NCI-H2081 treated with DMSO at 0.1 percent for 48 hours (cell line): ENCODE measurements at places on chromosomes 3 and 15.

GRCh38 chr3:28948685-28949084 is 332.2 kb upstream of the RBMS3 start:
- no peak for DNase-seq

DNA sequence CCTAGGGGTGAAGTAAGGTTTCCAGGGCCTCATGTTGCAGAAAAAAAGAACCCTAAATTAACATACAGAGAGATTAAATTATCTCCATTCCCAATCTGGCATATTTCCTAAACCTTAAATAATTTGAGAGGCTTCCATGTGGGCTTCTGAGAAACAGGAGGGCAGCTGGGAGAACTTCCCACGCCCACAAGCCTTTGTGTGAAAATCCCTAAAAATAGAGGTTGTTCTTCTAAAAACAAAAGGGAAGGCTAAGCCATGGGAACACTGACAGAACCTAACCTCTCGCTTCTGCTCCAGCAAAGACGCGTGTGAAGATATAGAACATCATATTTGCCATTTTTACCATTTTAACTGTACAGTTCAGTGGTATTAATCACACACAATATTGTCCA is 812 bp upstream of the SLC12A8 start:
- no peak for DNase-seq

DNA sequence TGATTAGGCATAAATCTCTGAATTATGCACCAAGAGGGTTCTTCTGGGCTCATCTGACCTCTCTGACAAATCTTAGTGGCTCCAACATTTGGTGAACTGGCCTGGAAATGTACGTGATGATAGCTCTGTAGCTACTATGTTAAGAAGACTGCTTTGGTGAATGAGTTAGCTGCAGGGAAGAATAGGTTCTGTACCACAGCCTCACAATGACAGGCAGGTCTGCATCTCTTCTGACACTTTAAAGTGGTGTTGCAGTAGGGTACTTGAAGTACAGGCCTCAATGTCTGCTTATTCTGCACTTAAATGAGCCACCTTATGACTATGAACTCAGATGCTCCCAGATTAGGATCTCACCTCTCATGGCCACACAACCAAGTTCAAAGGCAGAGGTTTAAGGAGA is 7.0 kb downstream of the FGF7 start:
- DNase-seq = no peak

GRCh38 chr3:16790432-16791400 is 94.0 kb upstream of the PLCL2 start:
- DNase-seq = no peak

DNA sequence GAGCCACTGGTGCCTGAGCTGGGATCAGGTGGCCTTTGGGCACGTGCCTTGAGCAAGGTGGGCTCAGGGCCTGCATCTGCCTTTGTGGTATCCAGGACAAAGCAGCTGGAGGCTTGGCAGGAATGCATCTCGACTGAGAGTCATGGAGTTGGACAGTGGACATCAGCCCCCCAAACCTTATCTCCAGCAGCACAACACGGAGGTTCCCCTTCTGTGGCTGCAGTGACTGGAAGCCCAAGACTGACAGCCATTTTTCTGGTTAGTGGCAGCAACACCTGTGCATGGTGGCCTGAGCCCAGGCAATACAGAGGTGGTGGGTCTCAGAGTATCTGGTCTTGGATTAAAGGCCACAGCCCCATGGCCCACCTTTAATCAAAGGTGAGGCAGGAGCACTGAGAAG is 27.8 kb upstream of the TSEN2 start:
- no peak for DNase-seq

GRCh38 chr15:44726568-44727484 is 9.5 kb upstream of the TRIM69 start:
- DNase-seq = no peak

- no peak for DNase-seq
Measured at GRCh38 chr3:63470745-63471144, 181.7 kb upstream of the SNTN start.

DNA sequence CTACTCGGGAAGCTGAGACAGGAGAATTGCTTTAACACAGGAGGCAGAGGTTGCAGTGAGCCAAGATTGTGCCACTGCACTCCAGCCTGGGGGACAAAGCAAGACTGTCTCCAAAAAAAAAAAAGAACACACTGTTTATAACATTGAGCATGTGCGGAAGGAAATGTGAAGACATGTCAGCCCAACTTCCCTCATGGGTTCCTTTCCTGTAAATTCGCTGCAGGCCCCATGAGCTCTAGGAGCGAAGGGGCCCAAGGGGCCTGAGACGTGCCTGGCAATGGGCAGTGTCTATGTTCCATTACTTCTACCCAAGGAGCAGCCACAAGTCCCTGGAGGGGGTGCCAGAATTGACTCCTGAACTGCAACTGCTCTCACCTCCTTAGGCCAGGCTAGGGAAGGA is 3.2 kb downstream of the PFKFB4 start:
- no peak for DNase-seq

- no peak for DNase-seq
Measured at GRCh38 chr3:59518283-59519055, 468.6 kb upstream of the CFAP20DC start.

DNA sequence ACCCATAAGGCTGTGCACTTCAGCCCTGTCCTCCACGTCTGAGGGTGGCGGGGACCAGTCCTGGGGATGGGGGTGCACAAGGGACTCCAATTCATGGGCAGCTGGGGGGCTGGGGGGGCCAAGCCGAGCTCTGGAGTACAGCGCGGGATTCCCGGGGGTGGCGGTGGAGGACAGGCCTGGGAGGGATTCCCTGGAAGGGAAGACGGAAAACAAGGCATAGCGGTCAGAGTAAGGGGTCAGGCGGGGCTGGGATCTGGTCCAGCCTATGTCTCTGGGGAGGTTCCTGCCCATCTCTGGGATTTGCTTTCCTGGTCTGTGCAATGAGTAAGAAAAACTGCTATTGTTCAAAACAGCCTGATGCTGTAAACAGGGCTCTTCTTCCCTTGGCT is 8.1 kb upstream of the IGDCC3 start:
- DNase-seq = no peak

DNA sequence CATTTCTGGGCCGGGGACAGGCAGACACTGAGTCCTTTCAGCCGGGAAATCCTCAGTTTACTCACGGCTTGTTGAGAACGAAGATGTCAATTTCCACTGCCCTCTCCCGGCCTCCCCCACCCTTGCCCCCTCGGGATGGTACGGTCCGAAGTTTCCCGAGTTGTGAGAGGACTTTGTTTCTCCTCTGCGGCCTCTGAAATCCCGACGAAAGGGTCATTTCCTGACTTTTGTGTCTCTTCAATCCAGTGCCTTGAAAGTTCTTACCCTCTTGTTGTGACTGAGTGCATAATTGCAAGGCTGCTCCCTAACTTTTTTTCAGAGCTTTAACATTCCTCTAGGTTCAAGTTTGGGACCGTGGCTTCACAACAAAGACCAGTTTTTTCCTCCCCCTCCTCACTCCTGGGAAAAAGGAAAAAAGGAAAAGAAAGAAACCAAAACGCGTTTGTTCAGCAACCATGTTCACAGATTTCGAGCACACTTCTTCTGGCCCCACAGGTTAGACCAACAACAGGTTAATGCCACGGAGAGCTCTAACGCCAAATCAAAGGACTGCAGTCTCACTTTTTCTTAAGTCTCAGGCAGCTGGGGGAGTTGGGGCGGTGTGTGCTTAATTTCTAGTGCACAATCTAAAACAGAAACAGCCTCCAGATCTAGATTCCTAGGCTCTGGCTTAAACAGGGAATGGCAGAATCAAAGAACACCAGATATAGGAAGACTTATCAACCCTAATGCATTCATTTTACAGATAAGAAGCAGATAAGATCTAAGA is 138.9 kb downstream of the TMCO5A start:
- no peak for DNase-seq

DNA sequence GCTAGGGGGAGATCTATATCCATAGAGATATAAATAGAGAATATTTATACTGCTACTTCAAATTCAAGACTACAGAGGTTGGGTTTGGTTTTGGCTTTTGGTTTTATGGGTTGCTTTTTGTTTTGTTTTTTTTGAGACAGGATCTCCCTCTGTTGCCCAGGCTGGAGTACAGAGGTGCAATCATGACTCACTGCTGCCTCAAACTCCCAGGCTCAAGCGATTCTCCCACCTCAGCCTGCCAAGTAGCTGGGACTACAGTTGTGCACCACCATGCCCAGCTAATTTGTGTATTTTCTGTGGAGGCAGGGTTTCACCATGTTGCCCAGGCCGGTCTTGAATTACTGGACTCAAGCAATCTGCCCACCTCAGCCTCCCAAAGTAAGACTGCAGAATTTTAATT is 3.9 kb upstream of the UBL7 start:
- DNase-seq = no peak

- no peak for DNase-seq
Measured at GRCh38 chr3:38835939-38836338, 19.9 kb upstream of the SCN10A start.

GRCh38 chr3:191158815-191159214 is 40.2 kb upstream of the OSTN start:
- no peak for DNase-seq

DNA sequence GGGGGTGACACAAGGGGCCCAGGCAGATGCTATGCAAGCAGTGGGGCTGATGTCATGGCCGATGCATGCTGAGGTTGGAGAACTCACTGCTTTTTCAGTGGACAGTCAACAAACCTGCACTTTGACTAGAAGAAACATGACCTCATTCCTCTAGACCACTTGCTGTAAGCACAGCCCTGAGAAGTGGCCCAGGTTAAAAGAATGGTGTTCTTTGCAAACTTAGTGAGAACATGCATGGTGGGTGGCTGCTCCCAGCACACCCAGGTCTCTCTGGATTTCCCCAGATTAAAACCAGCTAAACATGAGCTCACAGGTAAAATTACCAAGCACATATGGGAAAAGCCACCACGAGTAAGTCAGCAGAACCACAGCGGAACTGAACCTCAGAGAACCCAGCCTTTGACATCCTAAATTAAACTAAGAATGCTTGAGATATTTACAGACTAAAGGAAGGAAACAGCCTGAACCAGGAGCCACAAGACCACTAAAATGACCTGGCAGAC is 15.5 kb downstream of the DLEC1 start:
- DNase-seq = no peak

DNA sequence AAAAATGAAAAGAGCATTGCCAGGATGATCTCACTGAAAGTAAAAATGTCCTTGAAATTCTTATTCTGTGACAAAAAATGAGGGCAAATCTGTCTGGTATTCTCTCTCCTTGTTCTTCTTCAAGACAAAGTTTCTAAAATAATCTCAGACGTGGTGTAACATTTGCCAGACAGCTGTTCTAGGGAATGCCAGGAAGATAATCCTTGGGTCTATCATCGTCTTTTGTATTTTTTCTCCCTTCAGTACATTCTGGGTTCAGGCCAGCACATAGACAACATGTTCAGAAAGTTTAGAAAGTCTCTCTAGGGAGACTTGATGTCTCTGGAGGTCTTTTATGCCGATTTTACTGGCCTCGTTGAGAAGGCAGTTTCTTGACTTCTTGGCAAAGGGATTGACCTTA is 121.2 kb upstream of the HES1 start:
- no peak for DNase-seq

DNA sequence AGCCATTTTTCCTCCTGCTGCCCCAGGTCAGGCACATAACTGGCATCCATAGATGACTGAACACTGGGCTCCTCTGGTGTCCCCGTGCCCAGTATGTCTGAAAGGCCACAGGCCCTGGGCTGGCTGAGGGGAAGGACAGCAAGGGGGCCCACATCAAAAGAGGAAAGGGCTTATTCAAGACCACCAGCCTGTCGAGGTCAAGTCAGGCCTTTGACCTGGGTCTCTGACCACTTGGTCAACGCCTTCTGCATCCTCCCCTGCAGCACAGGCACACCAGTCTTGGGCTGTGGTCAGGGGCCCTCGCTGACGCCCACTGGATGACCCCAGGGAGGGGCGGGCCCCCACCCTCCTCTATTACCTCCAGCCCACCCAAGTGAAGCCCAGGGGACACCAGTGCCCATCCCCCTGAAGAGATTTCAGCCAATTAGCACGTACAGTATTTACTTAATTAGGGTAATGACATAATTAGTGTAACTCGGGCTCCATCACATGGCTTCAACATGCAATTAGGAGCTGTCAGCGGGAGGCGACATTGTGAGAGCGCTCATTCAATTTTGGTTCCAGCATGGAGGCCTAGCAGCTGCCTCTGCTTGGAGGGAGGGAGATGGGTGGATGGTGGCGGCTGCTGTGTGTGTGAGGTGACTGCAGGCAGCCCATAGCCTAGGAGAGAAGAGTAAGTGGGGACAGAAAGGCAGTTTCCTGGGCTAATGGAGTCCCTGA is 13.5 kb upstream of the DNAH1 start:
- DNase-seq = no peak

DNA sequence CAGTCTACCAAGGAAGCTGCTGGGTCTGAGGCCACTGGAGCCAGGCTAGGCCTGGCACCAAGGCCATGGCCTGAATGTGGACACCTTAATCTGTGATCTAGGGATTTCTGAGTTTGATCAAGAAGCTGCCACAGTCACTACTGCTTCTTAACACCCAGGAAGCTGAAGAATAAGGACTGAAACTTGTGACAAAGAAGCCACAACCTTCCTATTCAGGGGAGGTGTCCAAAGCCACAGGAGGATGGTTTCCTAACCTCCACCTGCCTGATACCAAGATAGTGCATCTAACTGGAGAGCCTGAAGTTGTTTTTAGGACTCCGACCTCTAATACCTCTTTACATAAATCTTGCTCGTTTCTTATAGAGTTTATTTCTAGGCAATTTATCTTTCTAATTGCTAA is 5.5 kb upstream of the ANO10 start:
- no peak for DNase-seq

DNA sequence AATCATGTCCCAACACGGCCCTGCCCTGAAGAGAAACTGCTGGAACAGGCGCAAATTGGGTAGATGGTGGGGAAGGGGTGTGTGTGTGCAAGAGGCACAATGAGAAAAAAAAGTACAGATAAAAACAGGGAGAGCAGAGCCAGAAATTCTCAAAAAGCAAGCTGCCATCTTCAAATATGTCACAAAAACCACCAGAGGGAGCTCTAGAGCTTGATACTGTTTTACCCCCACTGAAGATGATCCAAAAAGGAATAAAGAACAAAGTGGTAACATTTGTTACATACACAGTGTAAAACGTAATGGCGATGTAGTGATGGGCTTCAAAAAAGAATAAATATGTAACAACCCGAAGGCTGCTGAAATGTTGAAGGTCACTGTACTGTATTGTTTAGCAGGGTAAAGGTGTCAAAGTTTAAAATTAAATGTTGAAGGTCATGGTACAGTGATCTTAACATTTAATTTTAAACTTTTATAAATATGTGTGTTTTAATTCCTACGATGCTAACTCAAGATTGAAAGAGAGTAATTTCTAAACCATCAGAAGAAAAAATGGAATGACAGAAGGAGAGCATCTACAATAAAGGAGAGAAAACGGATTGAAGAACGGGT is 6.0 kb downstream of the SNRPA1 start:
- DNase-seq = no peak
